ENCODE measurements at places on chromosomes 13 and 19.

GRCh38 chr19:40089462-40089861 is 1.3 kb downstream of the ZNF780A start:
- peak; percentile 35 for DNase-seq

- DNase-seq, result no peak
These were observed 8.3 kb downstream of the LCP1 start for GRCh38 chr13:46173656-46174055.

- DNase-seq, result no peak
These were observed 487 bp downstream of the FLT1 start for GRCh38 chr13:28494504-28494777.

GRCh38 chr13:27559719-27560118 is 60.6 kb downstream of the LNX2 start:
- DNase-seq, result no peak

DNA sequence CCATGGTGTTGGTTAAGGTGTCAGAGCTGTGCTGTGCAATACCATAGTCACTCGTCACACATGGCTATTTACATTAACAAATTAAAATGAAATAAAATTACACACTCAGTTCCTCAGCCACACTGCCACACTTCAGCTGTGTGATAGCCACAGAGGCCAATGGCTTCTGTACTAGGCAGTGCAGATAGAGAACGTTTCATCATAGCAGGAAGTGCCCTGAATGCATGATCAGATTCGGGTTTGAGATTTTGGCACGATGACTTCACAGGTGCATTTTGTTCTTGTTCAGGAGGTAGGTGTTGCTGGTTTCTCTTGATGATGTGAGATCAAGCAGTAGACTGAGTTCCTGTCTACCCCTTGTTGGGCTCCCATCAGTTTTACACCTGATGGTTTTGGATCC is 6.5 kb downstream of the ARMC6 start:
- no peak for DNase-seq

GRCh38 chr19:44847144-44848035 is 1.3 kb downstream of the NECTIN2 start:
- DNase-seq, result peak; percentile 74

DNA sequence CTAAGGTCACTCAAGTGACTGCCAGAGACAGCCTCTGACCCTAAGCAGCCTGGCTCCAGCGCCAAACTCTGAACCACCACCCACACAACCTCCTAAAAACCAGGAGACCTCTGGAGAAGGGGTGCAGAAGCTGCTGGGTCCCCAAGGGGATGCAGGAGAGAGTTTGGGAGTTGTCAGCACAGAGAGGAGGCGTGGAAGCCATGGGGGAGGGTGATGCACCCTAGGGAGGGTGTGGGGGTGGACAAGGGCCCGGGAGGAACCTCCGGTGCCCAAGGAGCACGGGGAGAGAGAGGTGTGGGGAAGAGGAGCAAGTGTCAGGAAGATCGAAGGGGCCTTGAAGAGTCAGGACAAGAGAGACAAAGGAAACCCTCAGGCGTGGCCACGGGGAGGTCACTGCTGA is 2.1 kb upstream of the HIPK4 start:
- DNase-seq, result no peak

DNA sequence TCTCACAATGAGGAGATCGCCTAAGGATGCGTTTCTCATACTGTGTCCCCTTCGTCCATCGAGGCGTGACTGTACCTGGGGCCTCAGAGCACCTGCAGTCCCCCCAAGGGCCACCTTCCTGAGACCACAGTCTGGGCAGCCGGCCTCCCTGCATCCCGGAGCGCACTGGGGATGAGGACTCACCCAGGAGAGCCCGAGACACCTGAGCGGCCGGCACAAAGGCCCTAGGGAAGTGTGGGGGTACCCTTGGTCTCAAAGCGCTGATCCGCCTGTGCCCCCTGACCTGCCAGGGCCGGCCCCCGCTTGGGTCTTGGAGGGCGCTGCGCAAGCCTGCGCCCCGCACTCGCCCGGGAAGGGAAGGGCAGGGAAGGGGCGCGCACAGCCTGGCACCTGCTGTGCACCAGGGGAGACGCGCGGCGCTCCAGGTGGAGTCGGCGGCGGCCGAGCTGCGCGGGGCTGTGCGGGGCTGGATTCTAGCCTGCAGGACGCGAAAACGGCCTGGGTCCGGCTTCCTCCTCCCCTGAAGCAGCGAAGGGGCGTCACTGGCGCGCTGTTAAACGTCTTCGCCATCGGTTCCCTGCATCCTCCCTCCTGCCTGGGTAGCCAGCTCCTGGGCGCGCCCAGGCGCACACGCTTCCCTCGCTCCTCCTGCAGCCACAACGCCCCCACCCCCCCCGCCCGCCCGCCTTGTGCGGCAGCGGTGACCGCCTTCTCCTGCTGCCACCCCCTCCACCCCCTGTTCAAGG is 13.6 kb upstream of the USP29 start:
- DNase-seq, result no peak

GRCh38 chr19:43527860-43528622 is 1.0 kb upstream of the ETHE1 start:
- DNase-seq, result no peak

DNA sequence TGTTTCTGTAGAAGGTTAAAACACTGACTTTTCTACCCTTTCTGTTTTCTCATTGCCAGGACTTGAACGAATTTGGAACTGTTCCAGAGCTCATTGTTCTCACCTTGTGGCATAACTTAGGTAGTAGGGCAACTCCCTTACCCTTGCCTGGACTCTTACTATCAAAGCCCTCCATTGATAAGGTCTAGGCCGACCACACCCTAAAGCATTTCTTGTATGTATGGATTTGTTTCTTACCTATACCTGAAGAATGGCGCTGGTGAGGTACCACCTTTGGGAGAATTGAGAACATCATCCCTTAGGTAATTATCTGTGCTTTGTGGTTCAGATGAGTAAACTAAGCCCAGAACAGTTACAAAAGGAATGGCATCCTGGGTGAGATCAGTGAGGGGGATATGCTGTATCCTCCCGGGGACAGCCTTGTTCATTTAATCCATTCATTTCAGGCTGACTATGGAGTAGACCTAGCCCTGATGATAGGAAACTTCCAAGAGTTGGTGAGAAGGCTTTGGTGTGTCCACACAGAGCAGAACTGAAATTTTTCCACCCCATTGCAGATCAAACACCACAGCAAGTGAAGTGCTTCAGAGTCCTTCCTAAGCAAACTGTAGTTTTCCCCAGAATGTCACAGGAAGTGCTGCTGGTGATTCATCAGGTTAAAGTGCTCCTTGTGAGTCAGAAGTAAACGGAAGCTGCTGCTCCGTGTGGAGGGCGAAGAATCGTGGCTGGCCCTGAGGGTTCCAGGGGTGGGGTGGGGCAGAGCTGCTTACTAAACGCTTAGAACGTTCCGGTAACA is 113.0 kb downstream of the TEX26 start:
- DNase-seq, result peak; percentile 95

DNA sequence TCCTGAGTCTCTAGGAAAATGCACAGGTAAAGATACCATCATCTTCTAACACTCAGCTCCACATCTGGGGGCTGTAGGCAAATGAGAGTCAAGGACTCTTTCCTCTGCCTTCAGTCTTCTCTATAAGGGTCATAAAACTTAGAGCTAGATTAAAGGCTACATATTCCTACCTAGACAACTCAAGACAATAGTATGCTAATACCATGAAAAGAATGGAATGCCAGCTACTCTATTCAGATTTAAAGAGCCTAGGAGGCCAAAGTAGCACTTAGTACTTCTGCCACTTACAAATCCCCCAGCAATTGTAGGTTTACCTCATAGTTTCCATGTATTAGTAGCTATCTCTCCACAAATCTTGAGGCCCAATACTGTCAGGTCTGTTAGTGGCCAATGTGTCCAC is 453.0 kb downstream of the SLITRK5 start:
- no peak for DNase-seq

- DNase-seq, result no peak
These were observed 789.0 kb downstream of the DIAPH3 start for GRCh38 chr13:59374691-59375090.

- peak; percentile 39 for DNase-seq
These were observed 3.6 kb downstream of the GTPBP3 start for GRCh38 chr19:17340871-17341357.

GRCh38 chr13:66040506-66040905 is 1189.6 kb downstream of the PCDH9 start:
- no peak for DNase-seq

DNA sequence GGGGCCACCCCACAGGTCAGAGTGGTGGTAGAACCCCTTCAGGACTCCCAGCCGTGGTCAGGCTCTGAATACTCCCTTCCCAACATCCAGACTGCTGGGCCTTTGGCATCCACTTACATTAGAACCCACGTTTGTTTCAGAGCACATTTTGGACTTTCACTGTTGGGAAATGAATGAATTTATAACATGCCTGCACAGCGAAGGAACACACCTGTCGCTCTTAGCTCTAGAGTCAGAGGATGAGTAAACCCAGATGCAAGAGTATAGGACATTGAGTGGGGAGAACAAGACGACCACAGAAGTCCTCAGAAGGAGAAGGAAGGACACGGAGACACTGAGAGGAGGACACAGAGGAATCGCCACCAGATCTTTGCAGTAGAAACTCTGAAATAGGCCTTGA is 30.9 kb downstream of the SHISA2 start:
- DNase-seq, result no peak

DNA sequence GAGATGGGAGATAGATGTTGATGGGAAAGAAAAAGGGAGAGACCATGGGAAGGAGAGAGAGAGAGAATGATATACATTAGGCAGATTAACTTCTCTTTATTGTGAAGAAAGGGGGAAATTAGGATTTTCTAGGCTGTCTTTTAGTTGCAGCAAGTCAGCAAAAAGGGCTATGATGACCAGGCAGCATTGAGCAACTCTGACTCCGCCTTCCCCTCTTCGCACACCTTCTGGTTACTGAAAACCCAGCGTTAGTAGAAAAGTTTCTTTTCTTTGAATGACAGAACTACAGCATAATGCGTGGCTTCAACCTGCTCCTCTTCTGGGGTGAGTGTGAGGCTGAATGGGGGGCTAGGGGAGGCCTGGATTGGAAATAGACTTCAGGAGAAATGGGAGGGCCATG is at the start of gene ADGRE1:
ADGRE1 (plus strand) TSS at position 264 of the 400 bp plus-strand sequence; CDS start at position 294, 30 bp downstream.
- no peak for DNase-seq

GRCh38 chr13:30926781-30927180 is 5.7 kb upstream of the TEX26 start:
- DNase-seq, result no peak

GRCh38 chr19:17347877-17348276 is 10.5 kb downstream of the GTPBP3 start:
- no peak for DNase-seq

- DNase-seq, result peak; percentile 27
These were observed 5.4 kb downstream of the UPF3A start for GRCh38 chr13:114286808-114287207.

- DNase-seq, result no peak
These were observed 894.1 kb upstream of the MIR17HG start for GRCh38 chr13:90453342-90453741.

GRCh38 chr13:72565893-72566292 is 161.5 kb downstream of the MZT1 start:
- DNase-seq, result peak; percentile 21

DNA sequence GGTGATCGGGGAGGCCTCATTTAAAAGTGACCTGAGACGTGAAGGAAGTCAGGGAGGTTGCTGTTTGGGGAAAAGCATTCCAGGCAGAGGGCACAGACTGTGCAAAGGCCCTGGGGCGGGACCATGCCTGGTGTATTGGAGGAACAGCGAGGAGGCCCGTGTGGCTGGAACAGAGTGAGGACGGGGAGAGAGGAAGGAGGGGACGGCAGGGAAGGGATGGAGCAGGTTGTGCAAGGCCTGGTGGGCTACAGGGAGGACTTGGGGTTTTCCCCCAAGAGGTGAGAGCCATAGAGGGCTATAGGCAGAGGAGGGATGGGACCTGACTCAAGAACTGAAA is 17.2 kb downstream of the PTPRS start:
- DNase-seq, result no peak

- DNase-seq, result peak; percentile 70
These were observed at the start of gene TSEN34 for GRCh38 chr19:54191011-54191810. TSS of gene TSEN34 (plus strand) at chr19:54191308. CDS start at chr19:54191365, 57 bp downstream.

DNA sequence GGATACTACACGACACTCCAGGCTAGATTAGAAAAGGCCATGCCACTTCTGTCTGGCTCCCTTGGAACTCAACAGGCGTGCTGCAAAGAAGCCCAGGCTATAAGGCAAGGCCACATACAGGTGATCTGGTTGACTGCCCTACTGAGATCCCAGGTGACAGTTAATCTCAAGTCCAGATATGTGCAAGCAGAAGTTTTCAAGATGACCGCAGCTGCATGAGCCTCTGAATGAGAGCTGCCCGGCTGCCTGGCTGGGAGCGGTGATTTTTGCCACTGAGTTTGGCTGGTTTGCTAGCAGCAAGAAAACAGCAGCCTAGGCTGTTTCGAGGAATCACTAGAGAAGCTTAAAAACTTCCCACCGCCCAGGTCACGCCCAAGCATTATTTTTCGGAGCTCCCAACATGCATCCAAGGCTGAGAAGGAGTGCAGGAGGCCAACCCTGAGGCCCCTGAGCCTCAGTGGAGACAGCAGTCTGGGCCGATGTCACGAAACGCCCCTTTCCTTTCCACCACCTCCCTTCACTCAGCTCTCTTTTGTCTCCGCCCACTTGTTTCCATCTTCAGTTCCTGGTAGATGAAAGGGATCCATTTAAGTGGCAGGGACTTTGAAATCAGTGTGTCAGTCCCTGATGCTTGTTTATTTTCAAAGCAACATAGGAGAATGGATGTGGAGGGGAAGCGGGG is 14.0 kb upstream of the URI1 start:
- DNase-seq, result no peak

- no peak for DNase-seq
These were observed 13.5 kb downstream of the ERVV-2 start for GRCh38 chr19:53057904-53058580.

- DNase-seq, result no peak
These were observed 193.9 kb downstream of the KCTD12 start for GRCh38 chr13:76692346-76692745.

DNA sequence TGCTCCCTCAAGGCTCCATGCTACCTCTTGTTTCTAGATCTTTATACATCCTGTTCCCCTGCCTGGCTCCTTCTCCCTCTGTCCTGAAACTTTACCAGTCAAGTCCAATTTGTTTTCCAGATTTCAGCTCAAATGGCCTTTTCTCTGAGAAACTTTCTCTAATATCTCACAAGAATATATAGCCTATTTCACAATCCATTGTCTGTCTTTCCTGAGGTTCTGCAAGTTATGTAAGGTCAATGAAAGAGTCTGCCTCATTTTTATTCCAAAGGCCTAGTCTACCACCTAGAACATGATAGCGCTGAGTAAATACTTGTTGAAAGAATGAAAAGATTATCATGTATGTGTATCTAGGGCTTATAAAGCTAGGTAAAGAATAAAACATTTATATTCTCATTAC is 348.8 kb downstream of the SPRY2 start:
- DNase-seq, result peak; percentile 26

- no peak for DNase-seq
These were observed 3.0 kb upstream of the TGFBR3L start for GRCh38 chr19:7911508-7912143.

DNA sequence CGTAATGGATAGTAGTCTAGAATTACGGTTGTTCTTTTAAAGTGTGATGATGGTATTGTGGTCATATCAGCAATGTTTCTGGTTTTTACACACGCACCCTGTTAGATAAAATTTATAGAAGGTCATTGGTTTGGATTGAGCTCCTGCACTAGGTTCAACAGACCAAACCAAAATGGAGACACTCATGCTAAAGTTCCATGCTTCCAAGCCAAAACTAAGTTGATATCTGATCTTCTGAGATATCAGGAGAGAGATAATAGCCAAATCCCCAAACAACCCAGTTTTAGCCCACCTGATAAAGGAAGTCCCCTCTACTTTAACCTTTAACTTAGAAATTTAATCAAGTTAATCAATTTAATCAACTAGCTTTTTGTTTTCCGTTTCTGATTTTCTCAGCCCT is 1.2 kb downstream of the NOSIP start:
- DNase-seq, result no peak

Measured in amniotic epithelial cell (primary cell).